Naive thymus-derived CD8-positive, alpha-beta T cell (primary cell): ENCODE measurements at places on chromosomes 2 and 18.

GRCh38 chr2:110910423-110910822, 178.1 kb downstream of the ACOXL start:
- DNase-seq = no peak

- DNase-seq = no peak
These were observed 28.7 kb downstream of the MREG start for GRCh38 chr2:215984661-215985060.

DNA sequence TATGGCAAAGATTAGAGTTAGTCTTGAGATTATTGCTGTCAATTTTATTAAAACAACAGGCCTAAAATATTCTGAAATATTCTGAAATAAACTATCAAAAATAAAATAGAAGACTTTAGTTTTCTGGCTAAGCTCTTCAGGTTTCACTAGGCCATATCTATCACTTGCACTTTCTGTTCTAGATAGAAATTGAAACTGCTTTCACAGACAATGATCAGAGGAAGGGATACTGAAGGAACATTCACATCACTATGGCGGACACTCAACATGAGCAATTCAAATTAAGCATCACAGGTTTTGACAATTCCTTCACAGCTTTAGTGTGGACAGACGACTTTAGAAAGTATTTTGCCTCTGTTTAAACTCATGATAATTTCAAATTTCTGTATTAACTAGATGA, 586.4 kb upstream of the REG3G start:
- DNase-seq = no peak

GRCh38 chr2:181471226-181471625, 14.0 kb downstream of the ITGA4 start:
- no peak for DNase-seq
